CD4-positive, CD25-positive, alpha-beta regulatory T cell (primary cell): ENCODE measurements at places on chromosomes 16 and 17.

DNA sequence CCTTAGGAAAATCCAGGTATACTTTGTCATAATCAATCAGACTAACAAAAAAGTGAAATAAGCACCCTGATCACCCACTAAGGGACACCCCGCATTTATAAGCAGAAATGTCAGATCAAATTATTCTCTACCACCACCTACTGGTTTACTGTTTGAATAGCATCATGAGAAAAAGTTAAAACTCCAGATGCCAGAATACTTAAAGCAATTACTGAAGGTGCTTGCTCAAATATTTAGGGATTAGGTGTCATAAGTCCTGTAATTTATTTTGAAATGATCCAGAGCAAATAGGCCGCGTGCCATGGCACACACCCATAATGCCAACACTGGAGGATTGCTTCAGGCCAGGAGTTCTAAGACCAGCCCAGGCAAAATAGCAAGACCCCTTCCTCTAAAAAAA lies 2.3 kb downstream of the TOP2A start:
- no peak for DNase-seq

DNA sequence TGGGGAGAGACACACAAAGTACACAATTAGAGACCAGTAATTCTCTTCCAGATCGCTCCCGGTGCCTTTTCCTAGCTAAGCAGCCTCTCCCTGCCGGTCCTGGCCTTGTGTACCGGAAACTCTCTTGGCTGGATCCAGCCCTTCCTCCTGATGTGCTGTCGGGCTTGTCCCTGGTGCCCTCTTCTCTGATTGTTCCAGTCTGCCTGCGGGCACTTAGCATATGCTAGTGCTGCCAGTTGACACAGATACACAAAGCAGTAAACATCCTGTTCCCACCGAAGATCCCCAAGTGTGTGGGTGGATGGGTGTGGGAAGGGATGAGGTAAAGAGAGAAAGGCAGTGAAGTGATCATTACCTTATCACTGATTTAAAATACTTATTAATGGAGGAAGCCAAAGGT lies 9.7 kb downstream of the HS3ST3B1 start:
- no peak for DNase-seq

DNA sequence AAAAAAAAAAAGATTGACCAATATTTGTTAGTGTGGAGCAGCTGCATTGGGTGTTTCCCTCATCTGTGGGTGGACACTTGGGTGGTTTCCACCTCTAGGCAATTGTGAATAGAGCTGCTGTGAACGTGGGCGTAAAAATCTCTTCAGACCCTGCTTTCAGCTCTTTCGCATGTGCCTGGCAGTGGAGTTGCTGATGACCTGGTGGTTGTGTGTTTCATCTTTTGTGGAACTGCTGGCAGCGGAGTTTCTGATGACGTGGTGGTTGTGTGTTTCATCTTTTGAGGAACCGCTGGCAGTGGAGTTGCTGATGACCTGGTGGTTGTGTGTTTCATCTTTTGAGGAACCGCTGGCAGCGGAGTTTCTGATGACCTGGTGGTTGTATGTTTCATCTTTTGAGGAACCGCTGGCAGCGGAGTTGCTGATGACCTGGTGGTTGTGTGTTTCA lies 21.4 kb downstream of the ZC3H18 start:
- peak; percentile 66 for DNase-seq

GRCh38 chr17:72811976-72812687 lies 280.4 kb downstream of the SLC39A11 start:
- DNase-seq = no peak
